ENCODE measurements at places on chromosomes 2 and 18. TPM values are rescaled to one million over a fixed set of nuclear protein-coding genes. Genes with fewer than 3 reads are reported as not detected.

Gene ERBB4
- total RNA-seq = 1.8 TPM

- peaks cover 8% of the 10 kb centered on the region for H3K36me3 ChIP-seq
- DNase-seq = no peak
- no peak overlapping the region for H3K27ac ChIP-seq
These were observed 713.9 kb downstream of the CPS1 start for GRCh38 chr2:211270257-211270656.

Gene HOXD9
- not detected for total RNA-seq

DNA sequence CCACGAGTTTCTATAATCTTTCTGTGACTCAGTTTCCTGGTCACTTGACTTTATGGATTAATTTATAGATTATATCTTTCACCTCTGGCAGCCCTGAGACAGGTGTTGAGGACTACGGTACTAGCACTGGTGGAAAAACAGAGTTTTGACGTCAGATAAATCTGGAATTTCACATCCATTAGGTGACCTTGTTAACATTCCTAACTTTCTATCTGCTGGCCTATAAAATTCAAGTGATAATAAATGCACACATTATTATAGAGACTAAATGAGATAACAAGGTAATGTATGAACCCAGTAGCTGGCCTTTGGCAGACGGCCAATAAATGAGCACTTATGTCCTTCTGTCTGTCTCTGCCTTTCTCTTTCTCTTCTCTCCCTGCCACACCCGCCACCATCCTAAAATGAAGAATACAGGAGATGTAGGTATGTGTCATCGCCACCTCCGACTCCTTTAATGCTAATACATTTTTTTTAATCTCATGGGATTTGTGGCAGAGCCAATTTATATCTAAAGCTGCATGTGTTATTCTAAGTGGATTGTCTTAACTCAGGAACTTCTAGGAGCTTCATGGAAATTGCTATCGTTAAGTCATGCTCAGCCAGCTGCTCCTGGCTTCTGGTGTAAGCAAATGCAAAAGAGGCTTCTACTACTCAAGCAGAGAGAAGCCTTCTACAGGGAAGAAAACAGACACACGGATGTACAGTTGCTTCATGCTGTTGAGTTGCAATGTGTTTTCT is 2.3 kb downstream of the TM4SF20 start:
- no peak for DNase-seq
- peaks cover 9% of the 10 kb centered on the region for H3K4me1 ChIP-seq
- H3K36me3 ChIP-seq = no peaks in the 10 kb centered on the region
- H3K27ac ChIP-seq = no peak overlapping the region

- no peaks in the 10 kb centered on the region for H3K27me3 ChIP-seq
- peaks cover 16% of the 10 kb centered on the region for H3K4me1 ChIP-seq
- H3K27ac ChIP-seq = no peak overlapping the region
- H3K4me3 ChIP-seq = no peak overlapping the region
- no peak for DNase-seq
These were observed 310.3 kb upstream of the CYP26B1 start for GRCh38 chr2:72457801-72458516.

Gene RESP18
- not detected for total RNA-seq

DNA sequence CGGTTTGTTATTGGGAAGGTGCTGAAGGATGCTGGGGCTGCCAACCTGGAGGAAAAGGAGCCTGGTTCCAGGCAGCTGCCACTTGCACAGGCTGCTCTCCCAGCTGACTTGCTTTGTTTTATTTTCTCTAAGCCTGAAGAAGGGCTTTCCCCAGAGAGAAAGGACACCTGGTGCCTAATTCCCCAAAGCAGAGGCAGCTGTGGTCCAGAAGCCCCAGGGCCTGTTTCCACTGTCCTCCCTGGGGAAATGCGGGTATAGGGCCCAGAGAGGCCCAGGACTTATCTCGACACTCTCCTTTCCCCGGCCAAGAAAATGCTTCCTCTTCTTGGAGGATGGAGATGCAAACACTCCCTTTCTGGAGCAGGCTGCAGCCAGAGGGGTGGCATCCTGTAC is 30.1 kb downstream of the INO80C start:
- H3K27ac ChIP-seq = no peak overlapping the region
- H3K4me1 ChIP-seq = peaks cover 8% of the 10 kb centered on the region
- H3K36me3 ChIP-seq = peaks cover 25% of the 10 kb centered on the region
- no peaks in the 10 kb centered on the region for H3K27me3 ChIP-seq
- DNase-seq = no peak

DNA sequence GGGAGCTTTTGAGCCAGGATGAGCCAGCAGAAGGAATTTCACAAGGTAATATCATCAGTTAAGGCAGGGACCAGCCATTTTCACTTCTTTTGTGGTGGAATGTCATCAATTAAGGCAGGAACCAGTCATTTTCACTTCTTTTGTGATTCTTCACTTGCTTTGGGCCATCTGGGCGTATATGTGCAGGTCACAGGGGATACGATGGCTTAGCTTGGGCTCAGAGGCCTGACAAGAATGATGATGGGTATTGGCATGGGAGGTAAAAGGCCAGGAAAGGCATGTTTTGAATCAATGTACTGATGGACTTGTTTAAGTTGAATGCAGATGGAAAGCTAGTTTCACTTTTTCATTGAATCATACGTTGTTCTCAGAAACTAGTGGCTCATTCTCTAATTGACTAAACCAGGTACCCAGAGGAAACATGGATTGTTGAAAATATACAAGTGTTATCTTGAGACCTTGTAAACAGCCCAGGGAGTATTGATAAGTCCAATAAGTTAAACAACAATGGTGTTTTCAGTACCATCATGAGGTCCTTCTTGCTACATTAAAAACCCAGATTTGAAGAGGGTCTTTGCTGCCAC is 1672.5 kb upstream of the DDX18 start:
- H3K36me3 ChIP-seq = peaks cover 13% of the 10 kb centered on the region
- H3K4me3 ChIP-seq = no peak overlapping the region
- H3K27me3 ChIP-seq = peaks cover 94% of the 10 kb centered on the region
- no peak for DNase-seq
- H3K27ac ChIP-seq = no peak overlapping the region

Gene TMEM17
- total RNA-seq = 1.2 TPM

GRCh38 chr2:37781028-37781427 is 109.6 kb upstream of the CDC42EP3 start:
- peaks cover 8% of the 10 kb centered on the region for H3K4me1 ChIP-seq
- no peak for DNase-seq
- no peaks in the 10 kb centered on the region for H3K36me3 ChIP-seq
- no peak overlapping the region for H3K27ac ChIP-seq
- no peaks in the 10 kb centered on the region for H3K27me3 ChIP-seq

Gene CXCR1
- not detected for total RNA-seq

Gene GCA
- total RNA-seq = 42.1 TPM

DNA sequence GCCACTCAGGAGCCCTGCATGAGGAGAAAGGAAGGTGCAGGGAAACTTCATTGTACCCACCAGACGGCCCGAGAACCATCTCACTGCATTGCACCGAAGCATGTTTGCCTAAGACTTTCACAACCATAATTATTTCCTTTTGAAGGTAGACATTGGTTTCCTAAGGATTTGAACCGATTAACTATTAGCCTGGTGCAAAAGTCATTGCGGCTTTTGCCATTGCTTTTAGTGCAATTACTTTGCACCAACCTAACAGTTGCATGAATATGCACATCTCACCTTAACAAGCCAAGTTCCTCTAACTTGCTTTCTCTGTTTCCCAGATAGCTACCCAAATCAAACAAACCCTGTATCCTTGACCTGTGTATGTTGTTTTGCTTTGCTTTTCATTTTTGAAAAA is 516.3 kb upstream of the ID2 start:
- no peak overlapping the region for H3K4me3 ChIP-seq
- H3K27ac ChIP-seq = no peak overlapping the region
- H3K27me3 ChIP-seq = no peaks in the 10 kb centered on the region
- H3K36me3 ChIP-seq = 0 out of 2 replicates have a peak, but pooled peaks cover 3% of the 10 kb centered on the region
- peaks cover 23% of the 10 kb centered on the region for H3K4me1 ChIP-seq

DNA sequence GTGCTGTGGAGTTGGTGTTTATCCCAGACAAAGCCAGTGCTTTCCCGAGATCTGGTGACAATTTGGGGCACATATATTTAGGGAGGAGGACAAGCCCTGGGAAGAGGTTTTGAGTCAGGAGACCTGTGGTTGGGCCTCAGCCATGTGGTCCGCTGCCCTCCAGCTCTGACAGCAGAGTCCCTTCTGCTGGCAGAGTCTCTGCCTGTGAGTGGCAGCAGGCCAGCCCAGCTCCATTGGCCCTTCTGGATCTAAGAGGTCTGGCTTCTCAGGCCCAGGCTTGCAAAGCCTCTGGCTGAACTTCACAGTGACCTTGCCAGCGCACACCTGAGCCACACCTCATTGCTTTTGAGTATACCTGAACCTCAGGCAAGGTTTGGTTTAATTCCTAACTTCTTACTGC is 115.3 kb downstream of the BCL2L11 start:
- DNase-seq = no peak
- H3K27me3 ChIP-seq = no peaks in the 10 kb centered on the region
- H3K36me3 ChIP-seq = no peaks in the 10 kb centered on the region
- no peaks in the 10 kb centered on the region for H3K4me1 ChIP-seq

- DNase-seq = no peak
- peak overlapping the region; percentile 50 for H3K4me3 ChIP-seq
- peaks cover 31% of the 10 kb centered on the region for H3K4me1 ChIP-seq
- H3K27me3 ChIP-seq = peaks cover 87% of the 10 kb centered on the region
- no peak overlapping the region for H3K27ac ChIP-seq
These were observed 1.8 kb downstream of the CDK5R2 start for GRCh38 chr2:218961229-218961628.

DNA sequence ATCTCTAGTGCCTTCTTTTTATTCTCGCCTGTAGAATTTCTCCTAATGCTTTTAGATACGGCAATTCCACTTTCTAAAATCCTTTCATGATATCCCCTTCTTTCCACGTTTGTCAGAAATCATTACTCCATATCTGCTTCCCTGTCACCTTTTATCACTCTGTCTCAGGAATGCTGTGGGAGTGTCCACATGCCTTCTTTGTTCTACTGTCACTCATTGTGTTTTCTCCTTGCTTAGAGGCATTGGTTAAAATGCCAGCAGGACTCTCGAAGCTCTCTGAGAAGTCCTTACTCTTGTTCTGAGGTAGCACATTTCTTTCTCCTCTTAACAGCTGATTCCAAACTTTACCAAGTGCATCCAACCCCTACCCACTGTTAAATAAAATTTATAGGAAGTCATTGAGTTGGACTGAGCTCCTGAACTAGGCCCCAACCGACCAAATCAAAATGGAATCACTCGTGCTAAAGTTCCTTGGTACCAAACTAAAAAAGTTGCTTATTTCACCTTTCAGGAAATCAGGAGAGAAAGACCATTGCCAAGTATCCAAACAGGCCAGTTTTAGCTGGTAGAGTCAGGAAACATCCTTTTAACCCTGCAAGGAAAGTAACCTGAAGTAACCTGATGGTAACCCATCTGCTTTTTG is 10.6 kb upstream of the GALNT5 start:
- H3K27me3 ChIP-seq = no peaks in the 10 kb centered on the region
- 0 out of 2 replicates have a peak overlapping the region, but pooled peaks have one; percentile 5 for H3K4me3 ChIP-seq
- H3K4me1 ChIP-seq = peaks cover 37% of the 10 kb centered on the region
- H3K27ac ChIP-seq = peak overlapping the region; percentile 85
- no peaks in the 10 kb centered on the region for H3K36me3 ChIP-seq

Gene DNAJC10
- total RNA-seq = 103 TPM

Gene CHRND
- 0.07 TPM for total RNA-seq

GRCh38 chr2:1548910-1549673 is 135.8 kb downstream of the TPO start:
- H3K4me3 ChIP-seq = no peak overlapping the region
- H3K36me3 ChIP-seq = no peaks in the 10 kb centered on the region
- H3K27me3 ChIP-seq = no peaks in the 10 kb centered on the region
- no peak for DNase-seq
- no peak overlapping the region for H3K27ac ChIP-seq

GRCh38 chr2:96111823-96112500 is 4.4 kb downstream of the ADRA2B start:
- DNase-seq = peak; percentile 4
- no peak overlapping the region for H3K4me3 ChIP-seq
- no peak overlapping the region for H3K27ac ChIP-seq
- H3K36me3 ChIP-seq = no peaks in the 10 kb centered on the region
- peaks cover 30% of the 10 kb centered on the region for H3K4me1 ChIP-seq
- H3K27me3 ChIP-seq = peaks cover 12% of the 10 kb centered on the region

GRCh38 chr18:58988600-58988999 is 123.9 kb downstream of the ZNF532 start:
- no peak overlapping the region for H3K4me3 ChIP-seq
- H3K4me1 ChIP-seq = no peaks in the 10 kb centered on the region
- DNase-seq = no peak
- H3K27ac ChIP-seq = no peak overlapping the region
- no peaks in the 10 kb centered on the region for H3K27me3 ChIP-seq
- peaks cover 36% of the 10 kb centered on the region for H3K36me3 ChIP-seq

- H3K4me1 ChIP-seq = no peaks in the 10 kb centered on the region
- H3K27ac ChIP-seq = no peak overlapping the region
- no peak overlapping the region for H3K4me3 ChIP-seq
- peaks cover 79% of the 10 kb centered on the region for H3K36me3 ChIP-seq
- no peaks in the 10 kb centered on the region for H3K27me3 ChIP-seq
- DNase-seq = no peak
These were observed 59.8 kb downstream of the HDLBP start for GRCh38 chr2:241255542-241256167.

- no peak overlapping the region for H3K27ac ChIP-seq
- H3K36me3 ChIP-seq = no peaks in the 10 kb centered on the region
These were observed 252.5 kb downstream of the SMAD2 start for GRCh38 chr18:47677952-47678351.

DNA sequence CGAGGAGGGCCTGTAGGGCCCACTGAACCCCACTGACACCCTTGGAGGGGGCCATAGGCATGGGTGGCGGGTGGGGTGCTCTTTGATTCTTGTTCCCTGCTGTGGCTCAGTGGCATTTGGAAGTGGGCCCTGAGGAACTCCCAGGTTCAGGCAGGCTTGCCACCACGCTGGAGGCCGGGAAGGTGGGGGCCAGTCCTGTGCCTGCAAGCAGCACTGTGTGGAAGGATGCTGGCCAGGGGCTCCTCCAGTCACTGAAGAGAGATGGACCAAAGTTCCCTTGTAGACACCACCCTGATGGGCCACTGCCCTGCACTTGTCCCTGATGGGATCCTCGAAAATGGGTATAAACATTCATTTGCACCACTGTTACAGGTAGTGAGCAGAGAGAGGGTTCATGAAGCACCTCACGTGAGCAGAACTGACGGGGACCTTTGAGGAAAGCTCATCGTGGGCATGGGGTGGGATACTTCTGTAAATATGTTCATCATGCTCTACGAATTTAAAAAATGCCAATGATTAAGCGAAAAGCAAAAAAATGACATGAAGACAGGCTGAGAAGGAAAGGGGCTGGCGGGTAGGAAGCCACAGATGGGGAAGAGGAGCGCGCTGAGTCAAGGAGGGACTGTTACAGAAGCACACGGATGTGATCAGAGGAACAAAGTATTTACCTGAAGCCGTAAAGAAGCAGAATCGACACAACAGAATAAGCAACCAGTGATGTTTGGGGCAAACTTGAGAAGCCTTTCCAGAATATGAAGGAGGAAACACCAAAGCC is 45.2 kb upstream of the ASB1 start:
- H3K27me3 ChIP-seq = no peaks in the 10 kb centered on the region
- DNase-seq = no peak
- no peak overlapping the region for H3K27ac ChIP-seq

Data from WTC11 (cell line).